Foreskin keratinocyte (primary cell): ENCODE measurements at places on chromosomes 5 and 9. TPM values are rescaled to one million over a fixed set of nuclear protein-coding genes. Genes with fewer than 3 reads are reported as not detected.

The OTP gene
- total RNA-seq: not detected in 2 replicates

The IFNA2 gene
- total RNA-seq: not detected in 2 replicates

The STPG3 gene
- total RNA-seq: not detected in 2 replicates

The TYRP1 gene
- 0.18 and 0.61 TPM in 2 replicates for total RNA-seq

The RUSC2 gene
- total RNA-seq: 15.5 and 16.2 TPM in 2 replicates

The SH3GLB2 gene
- total RNA-seq: 43.9 and 51.9 TPM in 2 replicates

The C9orf50 gene
- not detected in 2 replicates for total RNA-seq

The SV2C gene
- under 0.01 and 0.11 TPM in 2 replicates for total RNA-seq

The ZNF189 gene
- total RNA-seq: 10.4 and 10.9 TPM in 2 replicates

The TRPM3 gene
- total RNA-seq: not detected in 2 replicates

The KIAA0825 gene
- total RNA-seq: 1.1 and 1.2 TPM in 2 replicates

The CTXN3 gene
- total RNA-seq: not detected in 2 replicates

The PCDH1 gene
- total RNA-seq: 2.2 and 12.1 TPM in 2 replicates

The GLRA1 gene
- not detected in 2 replicates for total RNA-seq

The SLC6A18 gene
- not detected in 2 replicates for total RNA-seq

The DMRTA1 gene
- total RNA-seq: 0.58 and 0.78 TPM in 2 replicates

The FAM81B gene
- not detected in 2 replicates for total RNA-seq

The NDOR1 gene
- total RNA-seq: 12.4 and 14.6 TPM in 2 replicates

The C1QTNF2 gene
- 0.25 and 0.37 TPM in 2 replicates for total RNA-seq

The RMND5B gene
- total RNA-seq: 23.6 and 24.0 TPM in 2 replicates

The GPSM1 gene
- 3.6 and 6.2 TPM in 2 replicates for total RNA-seq

The IDNK gene
- 1.9 and 2.2 TPM in 2 replicates for total RNA-seq

The ADGRD2 gene
- 0.07 TPM in 1 of 2 replicates, not detected in the other for total RNA-seq

The DPH7 gene
- 29.6 and 30.2 TPM in 2 replicates for total RNA-seq

The MED27 gene
- total RNA-seq: 26.1 and 35.9 TPM in 2 replicates

The SLC9A3 gene
- 0.65 and 0.85 TPM in 2 replicates for total RNA-seq

The FRMPD1 gene
- total RNA-seq: 0.03 and 0.04 TPM in 2 replicates
